Breast epithelium (tissue), 4 donors: ENCODE measurements at places on chromosomes 1 and 21. TPM values are rescaled to one million over a fixed set of nuclear protein-coding genes. Genes with fewer than 3 reads are reported as not detected.

The ATP8B2 gene
- total RNA-seq, result 34.5 TPM

The CAPN8 gene
- total RNA-seq, result 41.3 TPM

The DNAJC16 gene
- total RNA-seq, result 30.4 TPM

The PTPRC gene
- total RNA-seq, result 35.7 TPM

DNA sequence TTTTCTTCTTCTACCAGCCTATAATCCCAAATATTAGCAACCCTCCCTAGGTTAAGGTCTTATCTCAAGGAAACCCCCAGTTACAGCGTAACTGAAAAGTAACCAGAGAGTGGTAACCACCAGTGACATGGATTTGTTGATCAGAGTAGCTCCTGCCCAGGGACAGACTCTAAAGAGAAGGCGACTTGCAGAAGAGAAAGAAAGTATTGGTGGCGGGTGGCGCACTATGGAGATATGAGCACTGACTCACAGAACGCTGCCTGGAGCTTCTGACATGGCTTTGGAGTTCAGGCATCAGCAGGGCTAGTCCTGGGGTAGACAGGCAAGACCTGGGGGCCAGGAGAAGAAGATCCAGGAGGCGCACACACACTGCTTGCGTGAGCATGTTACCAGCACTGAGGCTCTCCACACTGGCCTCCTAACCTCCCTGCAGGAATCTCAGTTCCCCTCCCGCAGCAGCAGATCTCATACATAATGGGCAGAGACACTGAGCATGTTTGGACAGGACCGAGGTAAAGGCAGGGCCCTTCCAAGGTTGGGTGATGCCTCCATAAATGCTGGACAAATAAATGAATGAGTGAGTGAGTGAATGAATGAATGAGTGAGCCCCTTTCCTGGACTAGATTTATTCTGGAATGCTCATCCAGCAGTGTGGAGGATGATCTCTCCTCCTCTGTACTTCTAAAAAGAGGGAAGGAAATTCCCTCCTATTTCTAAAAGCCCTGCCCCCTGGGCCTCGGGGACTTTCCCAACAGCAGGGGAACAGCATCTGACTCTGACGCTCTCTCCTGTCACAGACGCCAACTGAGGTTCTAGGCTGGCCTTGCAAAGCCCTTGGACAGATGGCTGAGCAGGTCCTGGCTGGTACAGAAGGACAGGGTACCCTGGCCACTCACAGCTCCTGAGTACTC is 175.5 kb downstream of the CLIC6 start:
- peaks cover 31% of the 10 kb centered on the region for H3K4me1 ChIP-seq
- peaks cover 5% of the 10 kb centered on the region for H3K36me3 ChIP-seq
- DNase-seq, result no peak

DNA sequence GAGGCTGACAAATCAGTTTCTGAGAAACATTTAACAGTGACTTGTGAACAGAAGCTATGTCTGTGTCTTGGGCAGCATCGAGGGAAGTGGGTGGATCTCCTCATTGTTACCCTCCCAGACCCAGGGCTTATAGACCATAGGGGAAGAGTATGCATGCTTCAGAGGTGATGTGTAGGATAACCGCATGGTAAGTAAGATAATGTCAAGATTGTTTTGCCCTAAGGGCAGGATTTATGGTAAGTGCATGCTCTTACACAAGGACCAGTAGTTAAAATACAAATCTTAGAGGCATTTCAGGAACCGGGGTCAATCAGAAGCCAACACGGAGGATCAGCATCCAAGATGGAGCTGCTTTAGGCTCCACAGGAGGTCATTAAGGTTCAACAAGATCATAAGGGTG is 7.7 kb upstream of the PRMT2 start:
- H3K36me3 ChIP-seq, result no peaks in the 10 kb centered on the region
- no peak for DNase-seq
- H3K4me3 ChIP-seq, result no peak overlapping the region
- peaks cover 3% of the 10 kb centered on the region for H3K27me3 ChIP-seq

- H3K27me3 ChIP-seq, result no peaks in the 10 kb centered on the region
- no peaks in the 10 kb centered on the region for H3K4me1 ChIP-seq
These were observed 14.6 kb upstream of the PTAFR start for GRCh38 chr1:28190996-28191645.

GRCh38 chr1:54811739-54812655 is 10.9 kb upstream of the TTC22 start:
- H3K4me1 ChIP-seq, result no peaks in the 10 kb centered on the region
- peak; percentile 13 for DNase-seq
- H3K36me3 ChIP-seq, result no peaks in the 10 kb centered on the region
- no peak overlapping the region for H3K27ac ChIP-seq

DNA sequence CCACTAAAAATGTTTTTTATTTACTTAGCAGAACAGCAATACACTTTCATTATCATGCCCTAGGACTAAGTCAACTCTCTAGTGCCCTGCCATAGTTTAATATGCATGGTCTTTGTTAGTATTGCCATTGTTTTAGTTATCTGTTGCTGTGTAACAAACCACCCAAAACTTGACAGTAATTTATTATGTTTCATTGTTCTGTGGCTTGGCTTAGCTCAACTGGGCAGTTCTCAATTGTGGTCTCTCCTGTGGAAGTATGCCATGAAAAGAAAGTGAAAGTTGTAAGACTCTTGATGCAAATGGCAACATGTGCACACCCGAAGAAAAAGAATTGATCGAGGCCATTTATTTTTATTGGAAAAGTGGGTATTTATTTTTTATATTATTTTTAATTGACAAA is 206.3 kb upstream of the KCTD3 start:
- H3K4me3 ChIP-seq, result no peak overlapping the region
- H3K27me3 ChIP-seq, result no peaks in the 10 kb centered on the region
- DNase-seq, result no peak
- no peak overlapping the region for H3K27ac ChIP-seq

- DNase-seq, result no peak
- no peak overlapping the region for H3K4me3 ChIP-seq
- H3K27ac ChIP-seq, result no peak overlapping the region
- no peaks in the 10 kb centered on the region for H3K36me3 ChIP-seq
- H3K27me3 ChIP-seq, result no peaks in the 10 kb centered on the region
These were observed 80.7 kb upstream of the TNR start for GRCh38 chr1:175824079-175824478.

DNA sequence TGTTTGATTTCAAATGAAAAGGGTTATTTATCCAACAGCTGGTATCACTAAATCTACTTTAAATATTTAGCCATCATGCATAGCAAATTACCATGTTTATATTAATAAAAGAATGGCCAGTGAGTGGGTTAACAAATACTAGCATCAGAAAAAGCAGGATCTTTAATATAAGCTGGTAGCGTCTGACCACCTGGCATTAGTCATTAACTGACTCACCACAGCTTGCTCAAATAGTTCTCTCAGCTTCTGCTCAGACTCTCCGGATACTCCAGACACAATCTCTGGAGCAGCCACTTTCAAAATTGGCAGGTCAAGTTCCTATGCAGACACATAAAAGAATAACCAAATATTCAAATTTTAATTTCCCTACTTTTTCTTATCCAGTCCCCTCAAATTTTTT is 29.6 kb downstream of the NVL start:
- H3K4me1 ChIP-seq, result no peaks in the 10 kb centered on the region
- DNase-seq, result no peak
- H3K36me3 ChIP-seq, result peaks cover 5% of the 10 kb centered on the region
- no peak overlapping the region for H3K4me3 ChIP-seq
- H3K27ac ChIP-seq, result no peak overlapping the region

DNA sequence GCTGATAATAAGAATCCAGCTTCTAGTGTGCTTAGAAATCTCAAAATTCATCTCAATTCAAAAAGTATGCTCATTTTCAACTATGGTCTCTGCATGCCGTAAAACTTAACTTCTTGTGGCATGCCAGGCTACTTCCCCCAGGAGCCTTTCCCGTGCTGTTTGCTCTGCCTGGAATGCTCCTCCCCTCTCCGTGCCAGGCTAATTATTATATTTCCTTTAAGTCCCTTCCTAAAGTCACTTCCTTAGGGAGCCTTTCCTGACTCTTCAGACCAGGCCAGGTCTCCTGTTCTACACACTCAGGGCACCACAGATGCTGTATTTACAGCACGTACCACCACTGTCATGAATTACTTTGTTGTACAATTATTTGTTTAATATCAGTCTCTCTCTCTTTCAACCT is 67.1 kb upstream of the PPP2R5A start:
- no peaks in the 10 kb centered on the region for H3K4me1 ChIP-seq
- peak overlapping the region; percentile 0 for H3K27ac ChIP-seq
- H3K36me3 ChIP-seq, result no peaks in the 10 kb centered on the region
- no peaks in the 10 kb centered on the region for H3K27me3 ChIP-seq
- no peak overlapping the region for H3K4me3 ChIP-seq
- no peak for DNase-seq

DNA sequence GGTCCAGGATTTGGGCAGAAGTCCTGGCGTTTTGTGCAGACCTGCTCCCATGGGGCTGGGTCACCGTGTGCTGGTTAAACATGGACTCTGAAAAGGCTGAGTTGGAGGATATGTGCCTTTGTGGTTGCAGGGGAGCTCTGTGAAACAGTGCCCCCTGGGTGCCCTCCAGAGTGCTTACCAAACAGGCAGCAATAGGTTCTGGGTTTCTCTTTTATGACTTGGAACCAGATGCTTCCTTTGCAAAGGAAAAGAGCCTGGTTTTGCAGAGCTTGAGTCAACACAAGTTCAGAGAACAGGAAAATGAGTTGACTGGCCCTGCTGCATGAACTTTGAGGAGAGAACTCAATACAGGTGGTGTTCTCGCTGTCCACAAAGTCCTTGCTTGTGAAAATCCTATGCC is 288.9 kb downstream of the TM2D1 start:
- no peaks in the 10 kb centered on the region for H3K36me3 ChIP-seq
- H3K4me3 ChIP-seq, result no peak overlapping the region
- no peaks in the 10 kb centered on the region for H3K27me3 ChIP-seq
- DNase-seq, result no peak

DNA sequence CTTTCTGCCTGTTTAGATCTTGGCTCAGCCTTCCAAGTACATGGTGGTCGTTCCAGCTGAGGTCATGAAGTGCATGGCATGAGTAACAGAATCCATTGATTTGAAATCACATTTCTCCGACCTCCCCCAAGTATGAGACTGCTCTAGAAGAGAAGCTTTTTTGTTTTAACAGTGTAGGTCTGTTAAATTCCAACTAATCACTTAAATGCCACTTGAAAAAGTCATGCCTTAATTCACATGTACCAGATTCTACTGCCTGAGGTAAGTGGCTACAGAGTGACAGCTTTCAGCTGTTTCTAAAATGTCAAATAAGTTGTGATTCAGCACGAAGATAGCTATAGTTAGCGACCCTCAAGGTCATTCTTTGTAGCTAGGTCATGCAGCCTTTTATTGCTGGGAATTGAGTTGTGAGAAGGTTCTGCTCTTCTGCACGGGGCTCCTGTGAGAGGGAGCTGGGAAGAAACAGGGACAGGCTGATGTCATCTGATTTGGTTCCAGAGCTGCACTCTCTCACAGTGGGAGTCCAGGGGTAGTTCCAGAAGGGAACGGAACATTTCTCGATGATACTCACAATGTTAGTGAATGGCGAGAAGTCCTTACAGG is 112.7 kb downstream of the VPS13D start:
- H3K36me3 ChIP-seq, result peaks cover 5% of the 10 kb centered on the region
- H3K4me1 ChIP-seq, result no peaks in the 10 kb centered on the region
- no peaks in the 10 kb centered on the region for H3K27me3 ChIP-seq
- no peak overlapping the region for H3K27ac ChIP-seq

DNA sequence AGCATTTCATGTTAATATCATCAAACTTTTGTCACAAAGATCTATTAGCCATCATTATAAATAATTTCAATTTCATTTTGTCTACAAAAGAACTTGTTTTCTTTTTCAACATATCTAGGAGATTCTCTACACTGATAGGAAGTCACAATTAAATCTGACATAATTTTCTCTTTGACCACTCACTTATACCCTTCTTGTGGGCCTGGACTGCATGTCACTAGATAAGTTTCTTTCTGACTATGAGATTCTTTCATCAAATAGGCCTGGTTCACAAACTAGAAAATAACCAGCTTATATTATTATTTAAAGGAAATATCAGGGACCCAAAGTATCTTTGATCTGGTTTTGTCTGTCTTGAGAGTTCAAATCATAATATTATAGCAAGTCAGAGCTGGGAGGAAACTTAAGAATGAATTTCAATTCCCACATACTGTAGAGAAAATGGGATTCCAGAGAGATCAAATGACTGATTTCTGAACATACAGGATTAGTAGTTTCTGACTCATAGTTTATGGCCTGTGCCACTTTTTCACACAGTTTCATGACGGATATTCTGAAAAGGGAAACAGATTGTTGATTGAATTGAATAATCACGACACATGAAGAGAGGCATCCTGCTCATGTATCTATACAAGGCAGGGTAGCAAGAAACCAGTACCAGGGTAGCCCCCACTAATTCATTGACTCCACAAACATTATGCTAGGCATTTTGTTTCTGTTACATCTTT is 355.8 kb downstream of the GPATCH2 start:
- H3K27me3 ChIP-seq, result no peaks in the 10 kb centered on the region
- no peak for DNase-seq
- H3K36me3 ChIP-seq, result no peaks in the 10 kb centered on the region
- no peak overlapping the region for H3K27ac ChIP-seq
- no peaks in the 10 kb centered on the region for H3K4me1 ChIP-seq
